ENCODE measurements at places on chromosomes 6 and 20.

- DNase-seq: no peak
Observed at GRCh38 chr20:34824026-34824425, 1.4 kb downstream of the NCOA6 start.

GRCh38 chr6:99471638-99472037 lies 43.6 kb downstream of the USP45 start:
- DNase-seq: no peak

DNA sequence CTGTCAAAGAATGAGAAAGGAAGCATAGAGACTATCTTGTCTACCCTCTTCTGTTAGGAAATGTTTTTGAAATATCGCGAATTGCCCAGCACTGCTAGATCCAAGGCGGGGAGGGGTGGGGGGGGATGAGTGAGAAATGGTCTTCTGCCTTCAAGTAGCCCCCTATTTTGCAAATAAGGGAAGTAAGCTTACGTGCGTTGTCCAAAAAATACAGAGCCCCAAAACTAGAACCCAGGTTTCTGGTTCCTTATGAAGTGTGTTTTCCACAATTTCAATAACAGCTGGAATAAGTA lies 923 bp upstream of the ILRUN start:
- DNase-seq: no peak

DNA sequence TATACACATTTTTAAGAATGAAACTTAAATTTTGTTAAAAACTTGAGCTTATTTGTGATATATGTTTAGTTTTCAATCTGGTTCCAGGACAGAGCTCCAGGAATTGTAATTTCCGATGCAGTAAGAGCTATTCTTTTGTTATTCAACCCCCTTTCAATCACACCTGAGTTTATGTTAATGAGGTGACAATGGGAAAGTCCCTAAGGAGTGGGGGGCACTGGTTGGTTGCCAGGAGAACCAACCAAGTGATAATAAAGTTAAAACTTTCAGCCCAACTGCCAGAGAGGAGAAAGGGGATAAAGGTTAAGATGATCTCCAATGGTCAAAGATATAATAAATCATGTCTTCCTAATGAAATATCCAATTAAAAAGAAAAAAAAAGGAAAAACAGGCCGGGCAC lies 19.8 kb downstream of the MDN1 start:
- DNase-seq: no peak

GRCh38 chr6:27111743-27112142 lies 135.8 kb upstream of the PRSS16 start:
- DNase-seq: no peak

DNA sequence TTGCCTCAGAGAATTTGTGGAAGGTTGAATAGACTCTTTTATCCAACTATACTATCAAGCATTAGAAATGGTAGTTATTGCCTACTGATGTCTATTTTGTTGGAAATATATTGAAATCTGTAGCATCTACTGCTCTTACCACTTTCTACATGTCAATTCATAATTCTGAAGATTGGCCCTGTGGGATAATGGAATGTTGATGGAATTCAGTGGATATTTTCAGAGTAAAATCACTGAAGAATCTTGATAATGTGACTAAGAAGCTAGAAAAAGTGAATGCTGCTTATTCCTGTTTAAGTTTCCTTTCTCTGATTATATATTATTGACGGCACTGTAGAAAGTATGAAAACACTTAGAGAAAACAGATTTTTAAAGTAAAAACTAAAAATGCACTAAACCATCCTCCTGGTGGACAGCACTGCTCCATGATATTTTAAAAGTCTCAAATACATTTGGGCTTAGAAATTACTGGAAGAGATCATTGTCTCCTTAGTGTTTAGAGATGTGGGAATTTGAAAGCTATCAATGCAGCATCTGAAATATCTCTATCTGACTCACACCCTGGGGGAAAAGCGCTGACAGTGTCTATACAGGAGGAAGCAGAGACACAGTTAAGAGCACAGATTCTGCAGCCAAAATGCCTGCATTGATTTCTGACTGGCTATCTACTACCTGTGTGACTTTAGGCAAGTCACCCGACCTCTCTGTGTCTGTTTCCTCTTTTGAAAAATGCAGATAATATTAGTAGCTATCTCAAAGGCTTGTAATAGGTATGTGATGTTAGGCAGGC lies 37.9 kb upstream of the RCAN2 start:
- no peak for DNase-seq

DNA sequence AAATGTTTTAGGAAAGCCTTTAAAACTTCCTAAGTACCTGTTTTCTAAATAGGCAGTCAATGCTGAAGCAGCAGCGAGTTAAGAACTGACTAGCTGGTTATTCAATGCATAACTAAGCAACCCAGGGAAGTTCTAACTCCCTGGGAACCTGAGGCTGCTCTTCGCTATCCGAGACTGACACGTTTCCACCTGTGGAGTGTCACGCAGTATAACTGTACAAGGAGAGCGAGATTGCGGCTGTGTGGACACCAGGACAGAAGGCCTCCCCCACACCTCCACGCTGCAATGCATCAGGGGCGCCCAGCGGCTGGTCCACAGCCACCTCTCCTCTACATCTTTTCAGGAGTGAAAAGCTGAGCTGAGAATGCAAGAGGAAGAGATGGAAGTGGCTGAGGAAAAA lies 8.0 kb downstream of the PXDC1 start:
- DNase-seq: no peak

GRCh38 chr6:133632906-133633305 lies 256.0 kb upstream of the TCF21 start:
- DNase-seq: no peak

GRCh38 chr6:79797912-79798311 lies 149.4 kb downstream of the ELOVL4 start:
- DNase-seq: no peak

DNA sequence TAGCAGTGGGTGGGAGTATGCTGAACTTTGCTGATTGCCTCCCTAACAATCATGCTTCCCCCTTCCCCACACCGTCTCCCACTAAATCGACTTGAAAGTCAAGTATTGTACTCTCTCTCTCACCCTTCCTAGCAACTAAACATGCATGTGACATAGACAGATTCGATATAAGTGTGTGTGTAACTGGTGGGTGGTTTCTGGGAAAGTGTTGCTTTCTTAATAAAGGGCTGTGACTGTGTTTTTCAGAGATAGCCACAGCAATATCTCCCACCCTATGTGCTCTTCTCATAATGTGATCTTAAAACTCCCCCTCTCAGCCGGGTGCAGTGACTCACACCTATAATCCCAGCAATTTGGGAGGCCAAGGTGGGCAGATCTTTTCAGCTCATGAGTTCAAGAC lies 49.3 kb upstream of the E2F3 start:
- no peak for DNase-seq

- no peak for DNase-seq
Observed at GRCh38 chr20:2358006-2358405, 22.7 kb upstream of the TGM6 start.

DNA sequence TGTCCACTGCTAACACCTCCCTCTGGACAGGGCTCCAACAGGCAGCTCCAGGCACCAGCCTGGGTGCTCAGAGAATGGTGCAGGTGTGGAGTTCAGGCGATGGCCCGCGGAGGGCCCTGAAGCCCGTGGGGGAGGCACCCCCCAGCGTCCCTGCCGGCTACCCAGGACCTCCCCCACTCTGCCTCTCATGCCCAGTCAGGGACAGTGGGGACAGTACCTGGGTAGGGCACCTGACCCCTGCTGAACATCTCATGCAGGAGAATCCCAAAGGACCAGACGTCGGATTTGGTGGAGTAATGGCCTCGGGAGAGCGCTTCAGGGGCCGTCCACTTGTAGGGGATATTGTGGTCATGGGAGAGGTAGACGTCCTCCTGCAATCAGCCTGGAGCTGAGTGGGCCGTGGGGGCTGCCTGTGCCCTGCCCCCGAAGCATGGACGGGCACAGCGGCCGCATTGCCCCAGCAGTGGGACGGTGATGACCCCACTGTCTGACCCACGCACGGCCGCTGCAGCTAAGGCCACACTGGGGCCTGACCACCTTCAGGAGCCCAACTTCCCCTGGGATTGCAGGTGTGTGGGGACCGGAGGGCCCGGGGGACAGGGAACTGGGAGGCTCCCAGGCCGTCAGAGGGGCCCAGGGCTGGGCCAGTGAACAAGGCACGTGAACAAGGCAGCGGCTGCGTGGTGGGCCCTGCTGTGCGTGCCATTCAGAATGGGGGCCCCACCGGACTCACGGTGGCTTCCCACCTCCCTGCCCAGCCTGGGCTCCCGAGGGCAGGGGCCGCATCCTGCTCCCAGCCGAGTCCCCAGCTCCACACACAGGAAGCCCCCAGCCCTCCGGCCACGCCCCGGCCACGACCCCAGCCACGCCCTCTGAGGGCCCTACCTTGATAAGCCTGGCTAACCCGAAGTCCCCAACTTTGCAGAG lies 7.1 kb downstream of the PTK6 start:
- DNase-seq: no peak

GRCh38 chr20:57717797-57718196 lies 8.0 kb upstream of the PMEPA1 start:
- DNase-seq: no peak

Measured in GM13977 (cell line).